ENCODE measurements at places on chromosomes 11 and 22.

DNA sequence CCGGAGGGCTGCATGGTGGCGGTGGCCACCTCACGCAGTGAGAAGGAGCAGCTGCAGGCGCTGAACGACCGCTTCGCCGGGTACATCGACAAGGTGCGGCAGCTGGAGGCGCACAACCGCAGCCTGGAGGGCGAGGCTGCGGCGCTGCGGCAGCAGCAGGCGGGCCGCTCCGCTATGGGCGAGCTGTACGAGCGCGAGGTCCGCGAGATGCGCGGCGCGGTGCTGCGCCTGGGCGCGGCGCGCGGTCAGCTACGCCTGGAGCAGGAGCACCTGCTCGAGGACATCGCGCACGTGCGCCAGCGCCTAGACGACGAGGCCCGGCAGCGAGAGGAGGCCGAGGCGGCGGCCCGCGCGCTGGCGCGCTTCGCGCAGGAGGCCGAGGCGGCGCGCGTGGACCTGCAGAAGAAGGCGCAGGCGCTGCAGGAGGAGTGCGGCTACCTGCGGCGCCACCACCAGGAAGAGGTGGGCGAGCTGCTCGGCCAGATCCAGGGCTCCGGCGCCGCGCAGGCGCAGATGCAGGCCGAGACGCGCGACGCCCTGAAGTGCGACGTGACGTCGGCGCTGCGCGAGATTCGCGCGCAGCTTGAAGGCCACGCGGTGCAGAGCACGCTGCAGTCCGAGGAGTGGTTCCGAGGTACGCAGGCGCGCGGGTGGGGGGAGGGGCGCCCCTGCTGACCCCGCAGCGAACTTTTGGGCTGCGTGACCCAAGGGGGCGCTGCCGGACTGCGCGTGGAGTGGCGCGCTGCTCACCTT, 670 bp downstream of the NEFH start:
- DNase-seq: no peak

- DNase-seq: no peak
These were observed 116.1 kb downstream of the UVRAG start for GRCh38 chr11:75931124-75931523.

- DNase-seq: no peak
These were observed 125.3 kb downstream of the VPREB1 start for GRCh38 chr22:22369964-22370270.

- DNase-seq: no peak
These were observed 10.5 kb upstream of the MGAT3 start for GRCh38 chr22:39446239-39446721.

- DNase-seq: no peak
These were observed 86.8 kb downstream of the SLC1A2 start for GRCh38 chr11:35332524-35332923.

DNA sequence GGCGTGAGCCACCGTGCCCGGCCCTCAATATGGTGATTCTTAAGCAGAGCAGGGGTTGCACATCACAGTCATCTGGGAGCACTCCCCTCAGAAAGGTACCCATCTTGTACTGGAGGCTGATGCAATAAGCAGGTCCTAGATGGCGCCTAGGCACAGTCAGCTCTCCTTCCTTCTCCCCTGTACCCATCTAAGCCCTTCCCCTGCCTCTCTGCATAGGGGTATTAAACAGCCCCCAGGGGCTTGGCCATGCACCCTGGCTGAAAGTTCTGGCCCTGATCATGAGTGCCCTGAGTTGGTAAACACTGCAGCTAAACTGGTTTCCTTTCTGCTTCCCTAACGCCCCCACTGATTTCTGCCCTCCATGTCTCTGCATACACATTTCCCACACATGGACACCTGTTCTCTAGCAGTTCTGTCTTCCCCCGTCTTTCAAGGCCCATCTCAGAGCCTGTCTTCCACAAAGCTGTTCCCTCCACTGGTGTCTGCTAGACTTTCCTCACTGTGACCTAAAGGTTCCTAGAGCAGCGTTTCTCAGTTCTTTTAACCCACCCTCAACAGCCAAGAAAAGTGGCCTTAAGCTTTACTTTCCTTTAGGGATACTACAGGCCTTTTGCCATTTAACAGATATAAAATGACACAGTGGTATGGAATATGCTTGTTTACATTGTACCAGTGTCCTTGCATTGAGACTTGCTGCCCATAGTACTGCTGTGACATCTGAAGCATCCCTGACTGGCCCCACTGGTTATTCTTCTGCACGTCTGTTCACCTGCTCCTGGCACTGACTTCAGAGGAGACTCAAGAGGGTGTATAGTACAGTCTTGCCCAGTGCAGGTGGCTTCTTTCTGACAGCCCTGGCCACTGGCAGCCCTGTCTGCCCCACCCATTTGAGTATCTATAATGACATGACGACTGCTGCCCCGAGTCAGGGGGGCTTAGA, 15.6 kb downstream of the UBE2L3 start:
- no peak for DNase-seq

DNA sequence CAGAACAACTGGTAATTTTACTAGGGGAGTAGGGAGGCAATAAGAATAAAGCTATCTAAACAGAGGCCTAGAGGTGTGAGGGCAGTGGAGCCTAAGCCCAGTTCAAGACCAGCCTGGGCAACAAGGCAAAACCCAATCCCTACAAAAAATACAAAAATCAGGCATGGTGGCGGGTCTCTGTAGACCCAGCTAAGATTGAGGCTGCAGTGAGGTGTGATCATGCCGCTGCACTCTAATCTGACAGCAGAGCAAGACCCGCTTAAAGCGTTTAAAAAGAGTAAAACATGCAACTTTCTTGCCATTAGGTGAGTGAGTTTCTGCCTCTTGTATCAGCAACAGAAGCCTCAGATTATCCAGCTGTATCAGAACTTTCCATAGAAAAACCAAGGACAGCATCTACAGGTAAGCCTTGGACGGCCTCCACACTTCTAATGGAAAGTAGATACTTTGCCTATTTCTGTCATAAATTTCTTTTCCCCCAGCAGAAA, 12.1 kb downstream of the TAF1D start:
- DNase-seq: no peak

GRCh38 chr22:48347311-48347710, 1480.4 kb downstream of the BRD1 start:
- DNase-seq: no peak

GRCh38 chr22:21632931-21633330, 371 bp downstream of the CCDC116 start:
- DNase-seq: no peak

GRCh38 chr11:115579181-115579825, 75.1 kb upstream of the CADM1 start:
- no peak for DNase-seq

- DNase-seq: peak; percentile 55
These were observed 24.1 kb downstream of the GRAMD1B start for GRCh38 chr11:123454060-123454651.

DNA sequence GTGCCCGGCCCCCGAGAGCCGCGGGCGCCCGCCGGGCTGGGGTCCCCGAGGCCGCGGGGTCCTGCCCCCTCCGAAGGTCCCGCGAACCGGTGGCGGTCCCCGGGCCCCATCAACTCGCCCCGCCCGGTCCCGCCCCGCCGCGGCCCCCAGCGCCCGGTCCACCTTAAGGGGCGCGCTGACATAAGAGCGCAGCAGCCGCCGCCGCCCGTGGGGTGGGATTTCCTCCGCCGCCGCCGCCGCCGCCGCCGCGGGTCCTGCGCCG, at the start of gene ZDHHC8:
Gene ZDHHC8 (plus strand): TSS at position 208 of the 262 bp plus-strand sequence. CDS start 144 bp downstream, outside the sequence.
- no peak for DNase-seq

DNA sequence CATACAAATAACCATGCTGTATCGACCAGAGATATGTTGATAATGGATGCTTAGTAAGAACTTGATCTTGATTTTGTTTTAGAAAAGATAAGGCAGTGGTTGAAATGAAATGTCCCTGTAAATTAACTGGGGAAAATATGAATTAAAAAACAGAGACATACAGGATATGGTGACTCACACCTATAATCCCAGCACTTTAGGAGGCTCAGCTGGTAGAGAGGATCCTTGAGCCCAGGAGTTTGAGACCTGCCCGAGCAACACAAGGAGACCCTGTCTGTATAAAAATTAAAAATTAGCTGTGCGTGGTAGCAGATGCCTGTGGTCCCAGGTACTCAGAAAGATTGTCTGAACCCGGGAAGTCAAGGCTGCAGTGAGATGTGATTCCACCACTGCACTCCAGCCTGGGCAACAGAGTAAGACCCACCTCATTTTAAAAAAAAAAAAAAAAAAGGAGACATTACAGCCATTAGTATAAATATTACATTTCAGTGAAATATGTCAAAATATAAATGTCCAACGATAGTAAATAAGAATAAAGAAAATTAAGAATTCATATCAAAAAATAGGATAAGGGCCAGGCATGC, 4.6 kb downstream of the PICALM start:
- no peak for DNase-seq

- DNase-seq: no peak
These were observed 178.9 kb downstream of the CTTN start for GRCh38 chr11:70577258-70577603.

DNA sequence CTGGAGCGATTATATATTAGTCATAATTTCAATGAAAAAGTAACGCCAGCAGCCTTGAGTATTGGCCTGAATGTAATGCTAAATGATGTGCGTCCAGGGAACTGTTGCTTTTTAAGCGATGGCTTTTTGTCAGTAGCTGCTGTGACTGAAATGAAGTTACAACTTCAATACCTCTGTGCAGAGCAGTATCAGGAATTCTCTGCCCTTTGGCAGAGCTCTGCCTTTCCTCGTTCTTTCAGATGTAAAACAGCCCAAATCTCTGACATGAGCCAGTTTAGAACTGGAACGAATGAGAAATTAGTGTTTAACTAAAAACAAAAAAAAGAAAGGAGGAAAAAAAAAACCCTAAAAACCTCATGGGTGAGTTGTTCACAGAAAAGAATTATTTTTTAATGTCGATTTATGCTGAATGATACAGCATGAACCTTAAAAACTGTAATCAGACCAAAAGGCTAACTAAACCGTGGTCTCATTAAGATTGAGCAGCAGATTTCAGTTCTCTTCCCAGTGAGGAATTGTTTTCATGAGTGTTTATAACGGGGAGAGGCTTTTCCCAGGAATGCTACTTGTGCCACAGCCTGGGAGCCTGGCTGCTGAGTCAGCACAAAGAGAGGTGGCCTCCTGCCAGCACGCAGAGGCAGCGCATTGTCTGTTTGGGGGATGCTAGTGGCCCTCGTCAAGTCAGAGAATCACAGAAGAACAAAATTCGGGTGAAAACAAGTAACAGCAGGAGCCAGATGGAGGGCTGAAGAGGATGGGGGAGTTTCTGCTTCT, 146.2 kb upstream of the RASSF10 start:
- DNase-seq: no peak

- DNase-seq: no peak
These were observed 17.7 kb upstream of the MICAL2 start for GRCh38 chr11:12092714-12093113.

DNA sequence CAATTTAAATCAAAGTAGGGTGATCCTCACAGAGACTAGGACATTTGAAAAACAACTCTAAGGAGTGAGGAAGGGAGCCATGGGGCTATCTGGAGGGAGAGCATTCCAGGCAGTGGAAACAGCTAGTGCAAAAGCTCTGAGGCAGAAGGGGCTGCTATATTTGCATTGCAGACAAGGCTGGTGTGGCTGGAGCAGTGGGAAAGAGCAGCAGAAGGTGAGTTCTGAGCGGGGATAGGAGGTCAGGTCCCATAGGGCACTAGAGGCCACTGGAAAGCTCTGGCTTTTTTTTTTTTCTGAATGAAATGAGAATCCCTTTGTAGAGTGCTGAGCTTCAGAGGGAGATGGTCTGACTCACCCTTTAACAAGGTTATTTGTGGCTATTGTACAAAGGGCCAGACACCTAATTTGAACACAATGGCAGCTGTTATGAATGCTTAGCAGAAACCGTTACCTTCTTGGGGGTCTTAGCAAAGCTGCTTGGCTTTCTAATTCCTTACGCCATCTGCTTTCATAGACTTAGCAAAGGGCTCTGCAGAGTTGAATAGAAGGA, 291.6 kb downstream of the BUD13 start:
- no peak for DNase-seq

DNA sequence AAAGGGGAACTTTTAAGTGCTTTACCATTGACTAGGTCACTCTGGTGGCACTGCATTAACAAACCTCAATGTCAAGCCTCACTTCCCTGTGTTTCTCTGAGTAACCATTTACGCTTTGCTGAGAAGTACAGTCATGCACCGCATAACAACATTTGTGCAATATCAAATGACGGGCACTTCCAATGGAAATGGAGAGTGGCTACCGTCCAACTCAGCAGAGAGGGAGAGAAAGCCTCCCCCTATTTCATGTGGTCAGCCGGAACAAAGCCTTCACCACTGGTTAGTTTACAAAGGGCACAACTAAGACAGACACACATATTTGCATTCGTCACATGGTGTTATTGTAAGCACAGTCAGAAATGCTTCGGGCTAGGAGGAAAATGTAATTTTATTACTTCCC, 117.3 kb downstream of the RASSF10 start:
- no peak for DNase-seq

GRCh38 chr22:23064381-23065068, 5.8 kb upstream of the GNAZ start:
- no peak for DNase-seq

DNA sequence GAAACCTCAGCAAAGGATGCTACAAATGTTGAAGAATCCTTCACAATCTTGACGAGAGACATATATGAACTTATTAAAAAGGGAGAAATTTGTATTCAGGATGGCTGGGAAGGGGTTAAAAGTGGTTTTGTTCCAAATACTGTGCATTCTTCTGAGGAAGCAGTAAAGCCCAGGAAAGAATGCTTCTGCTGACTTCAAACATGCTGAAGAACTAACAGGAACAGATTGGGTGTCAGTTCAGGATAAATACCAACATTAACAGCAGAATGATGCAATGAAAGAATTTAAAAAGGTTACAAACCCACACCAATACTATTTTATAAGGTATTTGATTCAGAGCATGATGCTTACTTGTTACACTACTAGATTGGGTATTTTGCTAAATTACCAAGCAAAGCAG, 33.9 kb downstream of the RAB39A start:
- no peak for DNase-seq

- DNase-seq: no peak
These were observed 14.8 kb downstream of the OR51E2 start for GRCh38 chr11:4682623-4683419.

GRCh38 chr11:77665240-77665965, 27.8 kb upstream of the CLNS1A start:
- DNase-seq: no peak

GRCh38 chr11:36110668-36111410, 167.0 kb downstream of the LDLRAD3 start:
- DNase-seq: no peak

DNA sequence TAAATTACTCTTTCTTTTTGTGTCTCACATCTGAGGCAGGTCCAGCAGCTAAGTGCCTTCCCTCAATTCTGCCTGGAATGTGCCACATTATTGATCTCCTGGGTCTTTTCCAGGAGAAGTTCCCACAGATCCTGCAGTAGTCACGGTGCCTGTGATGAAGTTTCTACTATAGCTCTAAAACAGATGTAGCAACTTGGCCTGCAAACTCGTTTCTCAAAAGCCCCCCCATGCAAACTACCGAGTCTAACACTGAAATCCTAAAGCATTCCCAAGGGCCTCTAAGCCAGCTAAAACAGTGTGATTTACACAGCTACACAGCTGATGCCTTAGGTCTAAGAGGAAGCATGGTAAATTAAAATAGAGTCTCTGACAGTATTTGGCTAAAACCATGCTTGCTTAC, 54.3 kb downstream of the DDI1 start:
- DNase-seq: no peak
